ENCODE measurements at places on chromosomes 3 and 15. TPM values are rescaled to one million over a fixed set of nuclear protein-coding genes. Genes with fewer than 3 reads are reported as not detected.
A peak's percentile ranks its signal among the peaks of the same experiment; 100 is the strongest.

The GOLGA6A gene
- 0.39 TPM for total RNA-seq

DNA sequence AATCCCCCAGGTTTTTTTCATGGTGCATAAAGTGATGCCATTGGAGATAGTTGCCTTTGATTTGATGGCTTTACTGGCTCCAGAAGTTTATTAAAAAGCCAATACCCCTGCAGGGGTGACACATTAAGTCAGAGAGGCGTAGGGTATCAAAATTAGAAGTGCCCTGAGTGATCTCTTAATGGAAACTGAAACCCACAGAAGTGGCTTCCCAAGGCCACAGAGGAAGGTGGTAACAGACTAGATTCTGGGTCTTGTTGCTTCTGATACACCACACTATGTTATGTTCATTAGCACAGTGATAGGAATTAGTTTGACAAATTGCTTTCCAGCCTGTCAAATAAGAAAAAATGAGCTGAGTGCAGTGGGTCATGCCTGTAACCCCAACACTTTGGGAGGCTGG is 112.3 kb downstream of the IQCH start:
- H3K4me3 ChIP-seq = no peak overlapping the region
- peaks cover 2% of the 10 kb centered on the region for H3K27me3 ChIP-seq
- H3K27ac ChIP-seq = no peak overlapping the region
- no peaks in the 10 kb centered on the region for H3K36me3 ChIP-seq
- no peak for DNase-seq

The RGMA gene
- not detected for total RNA-seq

GRCh38 chr15:87707071-87707470 is 549.5 kb downstream of the NTRK3 start:
- H3K27me3 ChIP-seq = no peaks in the 10 kb centered on the region
- H3K27ac ChIP-seq = no peak overlapping the region
- no peaks in the 10 kb centered on the region for H3K4me1 ChIP-seq
- no peak for DNase-seq

DNA sequence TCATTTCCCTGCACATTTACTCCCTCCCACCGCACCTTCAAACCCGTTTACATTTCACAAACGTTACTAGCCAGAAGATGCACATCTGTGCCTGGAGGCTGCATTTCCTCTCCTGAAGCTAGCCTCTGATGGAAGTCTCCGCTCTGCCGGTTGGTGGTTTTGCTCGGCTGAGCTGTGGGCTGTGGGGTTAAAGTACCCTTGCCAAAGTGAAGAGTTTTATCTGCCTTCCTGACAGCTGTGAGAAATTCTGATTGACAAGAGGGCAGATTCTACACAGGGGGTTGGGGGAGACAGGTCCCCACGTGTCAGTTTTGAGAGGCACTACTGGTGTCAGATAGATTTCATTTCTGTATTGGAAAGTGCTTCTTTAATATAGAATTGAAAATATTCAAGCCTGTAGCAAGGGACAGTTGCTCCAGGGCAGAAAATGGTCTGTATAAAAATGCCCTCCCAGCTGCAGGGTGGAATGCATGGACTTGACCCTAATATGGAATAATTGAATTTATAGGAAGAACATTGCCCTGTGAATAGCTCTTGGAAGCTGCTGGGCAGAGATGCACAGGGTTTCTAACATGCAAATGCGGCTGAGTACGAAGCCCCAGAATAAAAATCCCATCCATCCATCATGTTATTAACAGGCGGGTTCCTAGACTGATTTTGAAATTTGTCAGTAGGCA is 201.1 kb upstream of the RGMA start:
- no peak overlapping the region for H3K4me3 ChIP-seq
- H3K36me3 ChIP-seq = no peaks in the 10 kb centered on the region
- H3K27me3 ChIP-seq = peaks cover 33% of the 10 kb centered on the region
- H3K27ac ChIP-seq = no peak overlapping the region

- H3K4me3 ChIP-seq = no peak overlapping the region
- no peaks in the 10 kb centered on the region for H3K36me3 ChIP-seq
- no peaks in the 10 kb centered on the region for H3K4me1 ChIP-seq
These were observed 97.8 kb downstream of the SQOR start for GRCh38 chr15:45732662-45733061.

DNA sequence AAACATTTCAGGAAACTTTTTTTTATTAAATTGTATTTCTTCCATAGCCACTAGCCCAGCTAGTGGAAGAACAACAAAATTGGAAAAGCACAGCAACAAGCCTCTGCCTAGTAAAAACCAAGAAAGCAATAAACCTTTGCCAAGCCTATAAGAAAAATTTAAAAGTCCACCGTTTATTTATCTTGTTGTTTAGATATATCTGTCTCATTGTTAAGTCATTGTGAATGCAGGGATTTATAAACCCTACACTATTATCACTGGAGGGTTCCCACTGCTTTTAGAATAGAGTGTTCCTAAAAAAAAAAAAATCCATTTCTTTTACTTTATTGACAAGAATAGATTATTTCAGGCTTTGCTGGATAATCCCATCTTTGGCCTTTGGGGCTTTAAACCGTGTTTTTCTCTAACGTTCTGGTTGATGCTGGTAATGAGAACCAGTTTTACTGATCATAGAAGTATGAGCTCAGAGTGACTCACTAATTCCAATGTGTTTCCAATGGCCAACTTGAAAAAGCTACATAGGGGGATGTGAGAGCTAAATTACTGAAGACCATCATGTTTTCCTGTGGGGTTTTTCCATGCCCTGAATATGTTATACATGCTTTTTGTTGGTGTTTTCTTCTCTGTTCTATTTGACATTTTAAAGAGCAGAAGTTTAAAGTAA is 634.1 kb downstream of the RBMS3 start:
- H3K27ac ChIP-seq = no peak overlapping the region
- H3K4me1 ChIP-seq = no peaks in the 10 kb centered on the region
- no peaks in the 10 kb centered on the region for H3K36me3 ChIP-seq
- H3K27me3 ChIP-seq = peaks cover 9% of the 10 kb centered on the region
- DNase-seq = no peak
- no peak overlapping the region for H3K4me3 ChIP-seq

The C3orf49 gene
- not detected for total RNA-seq

GRCh38 chr3:19065027-19065426 is 83.3 kb upstream of the KCNH8 start:
- H3K4me1 ChIP-seq = no peaks in the 10 kb centered on the region
- no peak overlapping the region for H3K27ac ChIP-seq
- H3K27me3 ChIP-seq = no peaks in the 10 kb centered on the region
- no peak overlapping the region for H3K4me3 ChIP-seq

DNA sequence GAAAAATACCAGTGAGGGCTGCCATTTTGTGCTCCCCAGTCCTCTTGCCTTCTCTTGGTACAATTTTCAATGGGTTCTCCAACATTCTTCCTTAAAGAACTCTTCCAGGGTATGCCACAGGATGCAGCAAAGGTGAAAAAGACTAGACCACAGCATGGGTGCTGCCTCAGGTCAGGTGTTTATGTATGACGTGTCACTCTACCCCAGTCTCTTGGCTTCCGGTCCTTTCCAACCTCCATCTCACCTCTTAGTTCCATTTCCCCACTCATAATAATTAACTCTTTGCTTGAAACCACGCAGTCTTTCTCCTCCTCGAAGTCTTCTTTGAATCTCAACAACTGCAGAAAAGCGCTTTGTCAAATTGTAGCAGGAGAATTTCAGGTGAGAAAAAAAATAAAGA is 104.7 kb upstream of the TBC1D5 start:
- H3K4me1 ChIP-seq = no peaks in the 10 kb centered on the region
- H3K27me3 ChIP-seq = no peaks in the 10 kb centered on the region
- H3K27ac ChIP-seq = no peak overlapping the region

DNA sequence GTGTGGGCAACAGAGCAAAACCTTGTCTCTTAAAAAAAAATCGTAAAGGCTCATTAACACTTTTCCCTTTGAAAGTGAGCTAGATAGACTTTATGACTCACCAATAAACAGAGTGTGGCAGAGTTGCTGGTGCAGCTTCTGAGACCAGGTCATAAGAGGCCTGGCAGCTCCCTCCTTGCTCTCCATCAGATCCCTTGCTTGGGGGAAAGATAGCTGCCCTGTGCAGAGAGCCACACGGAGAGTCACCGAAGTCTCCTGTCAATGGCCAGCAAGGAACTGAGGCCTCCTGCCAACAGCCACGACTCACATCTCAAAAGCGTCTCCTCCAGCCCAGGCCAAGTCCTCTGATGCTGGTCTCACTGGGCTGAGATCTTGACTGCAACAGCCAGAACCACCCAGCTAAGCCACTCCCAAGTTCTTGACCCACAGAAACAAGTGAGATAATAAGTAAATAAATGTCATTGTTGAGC is 8.7 kb upstream of the GP9 start:
- DNase-seq = no peak
- H3K4me1 ChIP-seq = peaks cover 7% of the 10 kb centered on the region
- H3K36me3 ChIP-seq = no peaks in the 10 kb centered on the region
- H3K27ac ChIP-seq = no peak overlapping the region
- H3K4me3 ChIP-seq = no peak overlapping the region

- H3K27ac ChIP-seq = no peak overlapping the region
- H3K4me3 ChIP-seq = no peak overlapping the region
- no peak for DNase-seq
- H3K36me3 ChIP-seq = no peaks in the 10 kb centered on the region
- H3K27me3 ChIP-seq = peaks cover 26% of the 10 kb centered on the region
These were observed 39.6 kb downstream of the CCDC54 start for GRCh38 chr3:107416886-107417285.

The ARHGAP11A gene
- total RNA-seq = 2.7 TPM

The ADGRG7 gene
- not detected for total RNA-seq

GRCh38 chr15:55858661-55859060 is 115.7 kb upstream of the PRTG start:
- no peak for DNase-seq
- no peaks in the 10 kb centered on the region for H3K27me3 ChIP-seq
- H3K4me1 ChIP-seq = no peaks in the 10 kb centered on the region
- no peak overlapping the region for H3K4me3 ChIP-seq
- H3K27ac ChIP-seq = no peak overlapping the region

DNA sequence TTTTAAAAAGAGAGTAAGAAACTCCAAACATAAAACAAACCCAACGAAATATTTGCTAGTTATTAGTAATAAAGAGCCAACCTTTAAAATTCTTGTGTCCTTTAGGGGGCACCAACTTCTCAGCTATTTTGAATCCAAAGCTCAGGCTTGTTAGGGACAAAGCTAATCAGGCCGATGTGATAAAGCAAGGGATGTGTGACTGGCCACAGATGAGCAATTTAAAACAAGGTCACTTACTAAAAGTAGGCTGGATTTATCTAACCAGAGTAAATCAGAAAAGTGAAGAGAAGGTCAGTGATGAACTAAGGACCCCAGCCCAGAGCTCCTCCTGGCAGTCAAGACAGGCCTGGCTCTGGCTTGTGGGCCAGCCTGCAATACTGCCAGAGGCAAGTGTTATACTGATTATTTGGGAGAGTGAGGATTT is 108.5 kb downstream of the CYP19A1 start:
- no peak for DNase-seq
- no peak overlapping the region for H3K27ac ChIP-seq
- H3K4me3 ChIP-seq = no peak overlapping the region
- peaks cover 18% of the 10 kb centered on the region for H3K27me3 ChIP-seq
- H3K4me1 ChIP-seq = no peaks in the 10 kb centered on the region

The FBXW12 gene
- total RNA-seq = not detected

GRCh38 chr3:32759342-32759741 is 58.5 kb upstream of the TRIM71 start:
- peaks cover 59% of the 10 kb centered on the region for H3K36me3 ChIP-seq
- no peak for DNase-seq
- no peak overlapping the region for H3K27ac ChIP-seq
- peaks cover 4% of the 10 kb centered on the region for H3K4me1 ChIP-seq
- no peak overlapping the region for H3K4me3 ChIP-seq

The NEK10 gene
- total RNA-seq = 1.3 TPM

DNA sequence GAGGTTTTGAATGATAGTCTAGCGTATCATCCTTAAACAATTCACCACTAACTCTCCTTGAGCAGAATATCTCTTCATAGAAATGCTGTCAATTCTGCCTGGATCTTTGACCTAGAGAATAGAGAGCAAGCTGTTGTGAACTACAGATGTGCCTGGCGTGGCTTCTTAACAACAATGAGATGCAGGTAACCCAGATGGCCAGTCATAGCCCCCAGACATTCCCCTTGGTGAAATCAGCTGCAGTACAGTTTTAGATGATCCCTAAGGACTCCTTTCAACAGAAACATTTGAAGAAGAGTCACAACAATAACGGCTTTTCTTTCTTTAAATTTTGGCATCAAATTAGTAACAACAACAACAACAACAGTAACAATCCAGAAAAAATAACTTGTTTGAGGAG is 1041.3 kb downstream of the ROBO1 start:
- H3K4me1 ChIP-seq = no peaks in the 10 kb centered on the region
- H3K27me3 ChIP-seq = no peaks in the 10 kb centered on the region
- no peak for DNase-seq
- H3K4me3 ChIP-seq = no peak overlapping the region
- H3K27ac ChIP-seq = no peak overlapping the region

The DHFR2 gene
- 10.7 TPM for total RNA-seq

GRCh38 chr15:73704869-73705645 is 20.9 kb downstream of the CD276 start:
- no peaks in the 10 kb centered on the region for H3K4me1 ChIP-seq
- peak overlapping the region; percentile 41 for H3K27ac ChIP-seq
- peaks cover 47% of the 10 kb centered on the region for H3K27me3 ChIP-seq
- DNase-seq = peak; percentile 33
- H3K36me3 ChIP-seq = no peaks in the 10 kb centered on the region
